ENCODE measurements at places on chromosomes 1 and 21.

DNA sequence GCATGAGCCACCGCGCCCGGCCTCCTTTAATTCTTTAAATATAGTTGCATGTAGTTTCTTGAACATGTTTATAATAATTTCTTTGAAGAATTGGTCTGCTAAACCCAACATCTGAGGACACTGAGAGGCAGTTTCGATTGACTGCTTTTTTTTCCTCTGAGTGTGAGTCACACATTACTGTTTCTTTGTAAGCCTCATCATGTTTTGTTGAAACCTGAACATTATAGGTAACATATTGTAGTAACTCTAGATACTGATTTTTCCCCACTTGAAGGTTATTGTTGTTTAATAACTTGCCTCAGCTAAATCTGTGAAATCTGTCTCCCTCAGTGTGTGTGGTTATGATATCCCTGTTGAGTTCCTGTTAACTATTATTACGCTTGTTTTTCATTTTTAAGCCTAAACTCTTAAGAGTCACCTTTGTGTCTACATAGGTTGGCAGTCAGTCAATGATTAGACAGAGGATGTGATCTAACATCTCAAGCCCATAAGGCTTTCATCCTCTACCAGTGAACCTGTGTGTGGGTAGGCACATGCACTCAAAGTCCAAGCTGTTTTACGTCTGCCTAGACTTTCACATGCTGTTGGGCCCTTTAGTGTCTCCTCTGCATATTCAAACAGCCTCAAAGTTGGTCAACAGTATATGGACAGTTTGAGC, 155.5 kb downstream of the KCNH1 start:
- DNase-seq, result no peak

- DNase-seq, result no peak
Observed at GRCh38 chr1:239886266-239886665, 205.4 kb upstream of the FMN2 start.

- no peak for DNase-seq
Observed at GRCh38 chr21:29418813-29419212, 120.1 kb downstream of the BACH1 start.

GRCh38 chr21:31172328-31172727, 134.1 kb upstream of the KRTAP19-8 start:
- no peak for DNase-seq

- DNase-seq, result no peak
Observed at GRCh38 chr1:192530254-192530653, 45.3 kb upstream of the RGS1 start.

DNA sequence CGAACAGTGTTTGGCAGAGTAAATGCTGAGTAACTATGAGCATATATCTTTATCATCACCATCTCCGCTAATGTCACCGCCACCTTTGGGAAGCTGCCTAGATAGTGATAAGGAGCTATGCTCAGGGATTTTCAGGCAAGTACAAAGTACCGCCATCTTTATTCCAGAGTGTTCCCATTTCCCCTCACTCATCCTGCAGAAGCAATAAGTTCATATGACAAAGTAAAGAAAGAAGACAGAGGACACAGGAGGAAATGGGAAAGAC, 89.6 kb downstream of the TGFBR3 start:
- DNase-seq, result no peak

DNA sequence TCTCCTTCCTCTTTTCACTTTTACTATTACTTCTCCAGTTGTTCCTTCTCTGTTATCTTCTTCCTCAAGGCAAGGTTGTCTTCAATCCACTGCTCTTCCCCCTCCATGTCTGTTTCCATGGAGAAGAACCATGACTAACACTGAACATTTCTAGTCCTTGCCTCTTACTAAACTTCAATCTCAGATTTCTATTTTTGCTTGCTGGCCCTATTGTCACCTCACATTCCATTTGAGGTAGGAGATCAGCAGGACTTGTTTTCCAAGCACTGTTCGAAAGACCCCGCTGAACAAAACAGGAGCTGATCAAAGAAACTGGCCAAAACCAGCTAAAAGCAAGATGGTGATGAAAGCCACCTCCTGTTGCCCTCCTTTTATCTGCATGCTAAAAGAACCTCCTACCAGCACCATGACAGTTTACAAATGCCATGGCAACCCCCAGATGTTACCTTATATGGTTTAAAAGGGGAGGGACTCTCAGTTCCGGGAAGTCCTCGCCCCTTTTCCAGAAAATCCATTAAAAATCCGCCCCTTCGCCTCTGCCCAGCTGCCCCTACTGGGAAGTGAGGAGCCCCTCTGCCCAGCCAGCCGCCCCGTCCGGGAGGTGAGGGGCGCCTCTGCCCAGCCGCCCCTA, 22.6 kb downstream of the GON4L start:
- no peak for DNase-seq

DNA sequence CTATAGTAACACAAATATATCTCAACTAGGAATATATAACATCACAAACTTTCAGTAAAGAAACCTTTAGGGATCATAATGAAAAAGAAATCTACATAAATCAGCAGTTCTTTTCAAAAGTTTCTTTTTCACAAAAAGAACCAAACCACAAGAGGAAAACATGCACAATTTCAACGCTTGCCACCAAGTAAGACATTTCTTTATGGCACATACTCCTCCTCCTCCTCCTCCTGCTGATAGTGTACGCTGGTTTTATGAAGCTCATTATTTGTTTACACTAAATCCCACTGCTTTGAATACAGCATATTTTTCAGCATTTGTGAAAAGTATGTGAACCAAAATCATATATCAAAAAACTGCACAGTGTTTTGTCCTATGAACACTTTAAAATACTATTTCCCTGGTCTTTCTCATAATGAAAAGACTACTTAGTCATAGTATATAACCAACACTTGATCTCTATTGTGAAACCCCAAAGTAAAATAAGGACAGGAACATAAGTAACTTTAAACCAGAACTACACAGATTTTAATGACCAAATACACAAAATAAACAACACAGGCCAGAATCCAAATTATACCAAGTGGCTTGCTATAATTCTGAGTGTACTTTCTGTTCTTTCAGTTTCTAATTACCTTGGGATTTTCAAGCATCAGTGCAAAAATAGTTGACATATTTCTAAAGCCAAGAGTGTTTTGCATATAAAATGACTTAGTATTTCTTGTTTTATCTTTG, 184.2 kb downstream of the EIF4G3 start:
- DNase-seq, result no peak

GRCh38 chr1:12314333-12314903, 84.6 kb downstream of the VPS13D start:
- DNase-seq, result no peak

DNA sequence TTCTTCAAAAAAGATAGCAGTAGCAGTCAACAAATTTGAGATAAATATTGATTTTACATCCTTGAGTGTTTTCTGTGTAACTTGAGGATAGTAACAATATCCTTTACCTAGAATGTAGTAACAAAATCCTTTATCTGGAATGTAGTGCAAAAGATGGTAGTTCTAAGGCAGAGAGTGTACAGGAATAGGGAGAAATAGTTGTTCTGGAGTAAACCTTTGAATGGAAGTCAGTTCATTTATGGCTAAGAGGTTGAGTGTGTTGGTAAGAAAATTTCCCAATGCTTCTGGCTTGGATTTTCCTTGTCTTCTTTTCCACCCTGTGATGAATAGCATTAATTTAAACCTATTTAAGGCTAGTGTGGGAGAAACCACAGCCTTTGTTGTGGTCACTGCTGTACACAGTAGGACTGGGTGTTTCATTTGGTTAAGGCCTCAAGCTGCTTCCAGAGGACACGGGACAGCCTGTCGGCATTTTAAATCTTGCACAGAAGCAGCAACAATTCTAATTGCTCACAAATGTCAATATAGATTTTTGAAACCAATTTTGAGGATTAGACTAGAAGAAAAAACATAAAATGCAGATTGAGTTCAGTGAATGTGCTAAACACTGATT, 11.3 kb downstream of the NFIA start:
- DNase-seq, result no peak

GRCh38 chr1:161114556-161114955, 3.3 kb downstream of the PFDN2 start:
- DNase-seq, result no peak

DNA sequence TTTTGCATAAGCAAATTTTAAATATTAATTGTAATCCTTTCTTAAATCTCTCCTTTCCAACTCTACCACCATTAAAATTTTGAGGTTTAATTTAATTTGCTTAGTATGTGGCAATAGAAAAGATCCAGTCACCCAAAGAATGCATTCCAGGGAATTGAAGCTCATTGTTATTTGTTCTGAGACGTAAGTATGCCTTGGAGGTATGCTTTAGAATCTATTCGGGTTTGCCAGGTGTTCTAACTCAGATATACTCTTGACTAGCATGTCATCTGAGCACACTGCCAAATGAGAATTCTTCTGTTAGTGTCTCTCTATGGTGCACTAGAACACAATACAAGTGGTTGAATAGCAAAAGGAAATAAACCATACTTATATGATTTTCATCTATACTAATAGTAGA, 813.6 kb upstream of the ADGRL2 start:
- DNase-seq, result no peak

DNA sequence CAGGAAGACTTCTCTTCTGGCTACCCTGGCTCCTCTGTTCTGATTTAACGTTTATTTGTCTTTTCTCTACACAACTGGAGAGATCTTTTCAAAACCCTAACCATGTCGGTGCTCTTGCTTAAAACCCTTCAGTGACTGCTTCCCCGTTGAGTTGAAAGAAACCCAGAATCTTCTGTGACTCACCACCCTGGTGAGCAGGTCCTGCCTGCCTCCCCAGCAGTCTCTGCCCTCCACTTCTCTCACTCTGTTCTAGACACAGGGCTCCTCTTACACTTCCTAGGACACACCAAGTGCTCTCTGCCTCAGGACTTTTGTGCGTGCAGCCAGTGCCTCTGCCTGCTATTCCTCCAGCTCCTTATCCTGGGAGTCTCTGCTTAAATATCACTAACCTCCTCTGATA, 131.4 kb downstream of the IER5 start:
- DNase-seq, result no peak

DNA sequence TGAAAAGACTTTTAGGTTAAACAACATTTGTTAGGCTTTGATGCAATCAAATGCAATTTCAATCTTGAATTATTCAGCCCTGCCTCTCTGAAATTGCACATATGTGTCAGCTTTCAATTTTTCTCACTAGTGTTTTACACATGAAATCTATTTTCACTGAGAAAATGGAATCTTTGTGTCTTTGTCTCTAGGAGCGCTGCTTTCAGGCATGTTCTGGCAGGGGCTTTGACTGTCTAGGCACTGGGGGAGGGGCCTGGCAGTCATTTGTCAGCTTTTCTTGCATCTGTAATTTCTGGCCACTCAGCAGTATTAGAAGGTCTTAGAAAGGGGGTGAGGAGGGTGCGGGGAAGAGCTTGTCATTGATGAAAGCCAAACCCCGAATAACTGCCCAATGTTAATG, 264.4 kb downstream of the PTPRC start:
- DNase-seq, result no peak

- DNase-seq, result no peak
Observed at GRCh38 chr1:246295340-246295739, 211.7 kb downstream of the SMYD3 start.

- no peak for DNase-seq
Observed at GRCh38 chr1:232709386-232709785, 79.5 kb upstream of the SIPA1L2 start.

DNA sequence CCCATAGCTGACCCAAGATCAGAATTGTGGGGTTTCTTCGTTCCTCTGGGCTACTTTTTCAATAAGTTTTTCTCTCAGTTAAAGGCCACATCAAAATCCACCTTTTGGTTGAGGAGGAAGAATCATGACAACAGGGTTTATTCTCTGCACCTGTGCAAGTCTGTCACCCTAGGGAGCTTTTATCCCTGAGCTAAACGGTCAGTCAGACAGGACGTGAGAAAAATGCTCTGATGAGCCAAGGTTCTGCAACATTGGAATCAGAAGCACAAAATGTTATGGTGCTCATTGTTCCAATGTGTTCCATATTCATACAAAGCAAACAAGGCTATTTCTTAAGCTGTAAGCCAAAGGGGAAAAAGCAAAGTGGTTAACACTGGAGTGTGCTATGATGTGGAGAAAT, 7.4 kb upstream of the ERICH3 start:
- DNase-seq, result no peak

GRCh38 chr1:179794669-179795068, 51.6 kb downstream of the FAM163A start:
- DNase-seq, result no peak

- DNase-seq, result no peak
Observed at GRCh38 chr1:76763738-76764137, 103.5 kb upstream of the ST6GALNAC5 start.

DNA sequence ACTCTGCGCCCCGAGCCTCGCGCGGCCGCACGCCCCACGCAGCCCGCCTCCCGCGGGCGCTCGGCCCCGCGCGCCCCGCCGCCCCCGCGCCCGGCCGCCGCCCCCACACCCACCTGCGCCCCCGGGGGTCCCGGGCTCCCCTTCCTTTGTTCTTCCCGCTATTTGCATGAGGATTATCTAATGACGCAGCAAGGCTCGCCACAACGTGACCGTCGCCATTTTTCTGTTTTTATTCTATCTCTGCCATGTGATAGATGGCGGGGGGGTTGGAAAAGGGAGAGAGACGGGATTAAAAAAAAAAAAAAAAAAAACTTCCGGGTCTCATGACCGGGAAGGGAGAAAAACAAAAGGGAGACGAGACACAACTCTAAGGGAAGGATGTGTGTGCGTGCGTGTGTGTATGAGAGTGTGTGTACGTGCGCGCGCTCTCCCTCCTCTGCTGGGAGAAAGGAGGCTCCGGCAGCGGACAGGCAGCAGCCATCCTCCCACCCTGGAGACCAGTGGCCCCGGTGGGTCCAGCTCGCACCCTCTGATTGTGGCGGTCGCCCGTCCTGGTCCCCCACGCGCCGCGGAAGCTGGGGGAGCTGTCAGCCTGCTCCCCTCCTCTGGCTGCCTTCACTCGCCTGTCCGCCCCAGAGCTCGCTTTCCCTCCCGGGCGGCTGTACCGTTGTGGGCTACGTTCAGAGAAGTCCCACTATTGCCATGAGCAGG, 80.4 kb upstream of the AK4 start:
- no peak for DNase-seq

DNA sequence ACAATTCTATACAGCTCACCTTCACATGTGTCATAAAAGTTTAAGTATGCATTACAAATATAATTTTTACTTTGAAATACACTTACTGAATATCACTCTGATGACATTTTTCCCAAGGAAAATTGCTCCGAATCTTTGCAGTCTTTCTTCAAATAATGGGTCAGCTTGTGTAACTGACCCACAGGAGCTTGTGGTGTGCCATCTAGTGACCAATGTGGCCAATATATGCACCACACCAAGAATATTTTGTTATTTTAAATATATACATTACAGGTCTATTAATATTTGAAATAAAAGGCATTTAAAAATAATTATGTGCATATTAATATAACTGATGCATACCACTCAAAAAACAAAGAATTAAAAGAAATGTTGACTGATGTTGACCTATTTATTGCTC, 271.4 kb downstream of the TBX15 start:
- DNase-seq, result no peak

DNA sequence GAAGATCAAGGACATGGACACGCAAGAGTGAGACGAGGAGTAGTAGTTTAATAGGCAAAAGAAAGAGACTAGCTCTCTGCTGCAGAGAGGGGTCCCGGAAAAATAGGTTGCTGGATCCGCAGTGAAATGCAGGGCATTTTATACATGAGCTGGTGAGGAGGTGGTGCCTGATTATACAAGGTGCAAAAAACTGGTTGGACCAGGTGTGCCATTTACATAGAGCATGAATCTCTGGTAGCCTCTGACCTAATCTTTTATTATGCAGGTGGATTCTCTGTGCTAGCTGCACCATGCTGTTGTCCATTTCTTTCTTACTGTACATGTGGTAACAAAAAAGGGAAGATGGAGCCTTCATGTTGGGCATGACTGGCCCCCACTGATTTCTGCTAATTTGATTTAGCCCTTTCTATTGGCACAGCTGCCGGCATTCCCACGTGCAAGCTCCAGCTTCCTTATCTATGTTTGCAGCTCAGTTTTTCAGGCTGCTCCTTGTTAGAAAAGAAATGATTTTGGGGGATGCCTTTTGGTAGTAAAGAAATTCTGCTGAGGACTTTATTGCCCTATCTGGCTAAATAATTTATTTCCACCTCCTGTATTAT, 548.1 kb downstream of the BRINP3 start:
- DNase-seq, result no peak
